NCI-H526 (cell line): ENCODE measurements at places on chromosomes 6 and 20.

DNA sequence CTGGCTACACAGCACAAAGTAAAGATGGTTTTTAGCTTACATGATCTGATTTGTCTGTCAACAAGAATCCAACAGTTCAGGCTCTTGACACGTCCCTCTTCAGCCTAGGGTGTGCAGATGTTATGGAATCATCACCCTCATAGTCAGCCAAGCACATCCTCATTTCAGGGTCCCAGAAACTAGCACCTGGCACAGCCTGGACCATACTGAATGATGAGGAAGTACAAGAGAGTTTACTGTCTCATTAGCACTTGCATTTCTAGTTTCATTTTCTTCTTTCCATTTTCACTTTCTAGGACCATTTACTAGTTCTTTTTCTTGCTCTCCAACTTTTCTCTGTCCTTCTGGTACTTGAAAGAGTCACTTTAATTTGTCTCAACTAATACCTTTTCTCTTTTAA, 6.5 kb downstream of the RIPOR2 start:
- no peak for DNase-seq

DNA sequence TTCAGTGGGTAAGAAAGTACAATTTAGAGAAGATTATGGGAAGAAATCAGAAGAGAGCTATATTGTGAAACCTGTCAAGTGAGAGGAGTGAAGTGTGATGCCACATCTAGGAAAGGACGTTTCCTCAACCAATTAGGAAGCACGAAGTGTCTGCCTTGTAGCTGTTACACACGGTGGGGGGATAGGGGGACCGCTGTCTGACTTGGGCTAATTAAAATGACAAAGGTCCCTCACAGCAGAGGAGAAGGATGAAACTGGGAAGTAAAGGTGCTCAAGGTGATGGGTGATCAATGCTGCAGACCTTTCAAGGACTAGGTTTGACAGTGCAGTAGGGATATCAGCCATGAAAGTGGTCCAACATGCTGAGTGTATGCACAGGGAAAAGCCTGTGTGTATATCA, 181.1 kb upstream of the PRSS16 start:
- DNase-seq = no peak

- no peak for DNase-seq
These were observed 23.6 kb downstream of the CEP57L1 start for GRCh38 chr6:109118871-109119354.

DNA sequence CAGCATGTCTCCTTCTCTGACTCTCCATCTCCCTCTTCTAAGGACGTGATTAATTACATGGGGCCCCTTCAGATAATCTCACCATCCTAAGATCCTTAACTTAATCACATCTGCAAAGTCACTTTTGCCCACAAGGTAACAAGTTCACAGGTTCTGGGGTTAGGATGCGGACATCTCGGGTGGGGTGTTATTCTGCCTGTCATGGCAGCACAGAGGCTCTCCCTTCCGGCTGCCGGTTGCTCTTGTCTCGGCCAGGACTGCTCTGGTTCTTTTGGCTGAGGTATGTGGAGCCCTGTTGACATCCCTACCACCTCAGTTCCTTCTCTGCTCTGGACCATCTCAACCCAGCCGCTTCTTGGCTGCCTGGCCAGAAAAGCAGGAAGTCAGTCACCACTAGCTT, 4.2 kb upstream of the CST11 start:
- no peak for DNase-seq

DNA sequence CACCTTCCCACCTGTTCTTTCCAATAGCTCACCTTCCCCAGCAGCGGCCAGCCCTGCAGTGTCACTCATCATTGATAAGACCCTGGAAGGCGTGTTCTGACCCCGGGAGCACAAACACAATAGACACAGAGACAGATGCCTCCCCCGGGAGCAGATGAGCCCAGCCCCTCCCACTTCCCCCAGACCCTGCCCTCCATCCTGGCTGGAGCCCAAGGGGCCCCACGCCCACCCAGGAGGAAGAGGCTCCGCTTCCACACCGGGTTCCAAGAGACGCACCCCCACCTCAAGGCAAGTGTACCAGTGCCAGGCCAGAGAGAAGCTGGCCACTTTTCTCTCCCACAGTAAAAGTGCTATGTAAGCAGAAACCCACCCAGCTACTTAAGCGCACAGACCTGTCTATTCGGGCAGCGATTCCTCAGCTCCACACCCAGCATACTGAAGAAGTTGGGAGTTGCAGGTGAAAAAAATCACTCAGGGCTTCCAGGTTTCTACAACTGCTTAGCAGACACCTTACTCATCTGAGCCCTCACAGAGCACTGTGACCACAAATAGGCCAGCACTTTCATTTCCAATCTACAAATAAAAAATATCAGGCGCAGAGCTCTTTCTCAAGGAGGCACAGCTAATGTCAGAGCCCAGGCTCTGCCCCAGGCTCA, 93.4 kb upstream of the NXT1 start:
- no peak for DNase-seq

- DNase-seq = no peak
These were observed 58.0 kb downstream of the TBXT start for GRCh38 chr6:166109608-166110007.
